Heart left ventricle (tissue), 16 donors: ENCODE measurements at places on chromosomes 7 and 10.

GRCh38 chr10:55330486-55330885, 529.5 kb upstream of the PCDH15 start:
- no peak for DNase-seq

- DNase-seq: no peak
These were observed 432.2 kb downstream of the DPP6 start for GRCh38 chr7:154484406-154484805.

- DNase-seq: no peak
These were observed 35.1 kb downstream of the PDIA4 start for GRCh38 chr7:148993193-148993592.

- no peak for DNase-seq
These were observed 160.2 kb downstream of the CREB5 start for GRCh38 chr7:28572321-28573058.

DNA sequence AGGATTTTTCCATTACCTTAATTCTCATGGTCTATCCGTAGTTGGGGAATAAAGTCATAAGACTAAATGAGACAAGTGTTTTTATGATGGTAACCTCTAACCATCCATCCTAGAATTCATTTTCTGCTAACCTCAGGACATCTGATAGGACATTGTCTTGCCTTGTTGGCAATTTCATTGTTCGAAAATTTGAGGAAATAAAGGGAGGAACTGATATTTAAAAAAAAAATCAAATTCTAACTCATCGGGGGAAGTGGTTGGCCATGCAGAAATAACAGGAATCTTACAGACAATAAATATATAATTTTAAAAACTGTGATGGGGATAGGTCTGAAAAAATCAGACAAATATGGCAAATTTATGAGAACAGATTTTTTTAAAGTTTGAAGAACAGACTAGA, 21.7 kb upstream of the RHOBTB1 start:
- no peak for DNase-seq

- DNase-seq: peak; percentile 55
These were observed 13.5 kb downstream of the ECHDC3 start for GRCh38 chr10:11755512-11756263.

DNA sequence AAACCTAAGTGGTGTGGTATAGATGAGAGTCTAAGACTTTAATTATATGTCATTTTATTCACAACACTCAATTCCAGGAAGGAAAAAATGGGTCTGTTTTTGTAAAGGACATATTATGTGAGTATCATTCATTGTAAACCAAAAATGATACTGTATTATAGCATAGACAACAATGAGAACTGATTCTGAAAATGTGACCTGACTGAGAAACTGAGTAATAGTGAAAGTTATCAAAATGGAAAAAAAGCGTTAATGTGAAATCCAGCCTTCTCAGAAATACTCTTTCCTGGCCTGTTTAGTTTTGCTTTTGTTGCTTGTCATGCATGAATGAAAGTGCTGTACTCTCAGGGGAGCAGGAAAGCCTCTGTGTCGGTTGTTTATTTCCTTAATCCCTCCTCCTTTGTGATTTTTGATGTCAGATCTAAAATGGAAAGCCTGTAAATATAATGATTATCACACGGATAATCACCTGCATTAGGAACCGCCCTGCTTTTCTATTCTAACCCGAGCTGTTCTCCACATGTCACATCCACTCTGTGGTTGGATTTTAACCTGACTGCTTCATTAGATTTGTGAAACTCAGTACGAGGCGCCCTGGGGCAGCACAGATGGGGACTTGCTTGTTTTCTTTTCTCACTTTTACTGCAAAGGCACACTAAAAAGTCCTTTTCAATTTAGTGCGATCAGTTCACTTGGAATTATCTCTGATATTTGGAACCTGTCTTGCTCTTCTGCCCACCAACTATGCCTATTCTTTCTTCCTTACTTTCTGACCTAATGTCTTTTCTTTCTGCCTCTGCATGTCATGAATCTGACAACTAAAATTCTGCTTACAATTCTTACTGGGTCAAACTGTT, 240.9 kb upstream of the KAT6B start:
- no peak for DNase-seq

GRCh38 chr7:90250601-90251303, 5.8 kb downstream of the CFAP69 start:
- no peak for DNase-seq

- DNase-seq: no peak
These were observed 5.1 kb upstream of the CYP2C18 start for GRCh38 chr10:94678475-94678874.

- no peak for DNase-seq
These were observed 56.8 kb upstream of the TMEM229A start for GRCh38 chr7:124089621-124090020.

- no peak for DNase-seq
These were observed 16.9 kb downstream of the PTEN start for GRCh38 chr10:87880336-87880735.

GRCh38 chr7:149865437-149865836, 8.3 kb upstream of the ATP6V0E2 start:
- no peak for DNase-seq

DNA sequence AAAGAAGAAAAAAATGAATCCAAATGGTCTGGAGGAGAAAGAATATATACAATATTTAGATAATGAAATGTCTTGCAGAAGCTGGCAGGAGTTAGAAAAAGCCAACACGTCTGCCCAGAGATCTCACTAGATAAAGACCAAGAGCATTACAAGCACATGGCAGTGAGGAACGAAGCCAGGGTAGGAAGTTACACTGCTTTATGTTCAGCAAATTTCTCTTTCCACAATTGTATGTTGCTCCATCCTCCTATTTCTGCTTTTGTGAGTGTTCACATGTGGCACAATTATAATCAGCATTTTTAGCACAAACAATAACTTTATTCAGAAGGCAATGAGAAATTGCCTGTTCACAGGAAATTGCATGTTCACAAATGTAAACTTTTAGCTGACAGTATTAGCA, 53.7 kb downstream of the LRRC17 start:
- DNase-seq: no peak

DNA sequence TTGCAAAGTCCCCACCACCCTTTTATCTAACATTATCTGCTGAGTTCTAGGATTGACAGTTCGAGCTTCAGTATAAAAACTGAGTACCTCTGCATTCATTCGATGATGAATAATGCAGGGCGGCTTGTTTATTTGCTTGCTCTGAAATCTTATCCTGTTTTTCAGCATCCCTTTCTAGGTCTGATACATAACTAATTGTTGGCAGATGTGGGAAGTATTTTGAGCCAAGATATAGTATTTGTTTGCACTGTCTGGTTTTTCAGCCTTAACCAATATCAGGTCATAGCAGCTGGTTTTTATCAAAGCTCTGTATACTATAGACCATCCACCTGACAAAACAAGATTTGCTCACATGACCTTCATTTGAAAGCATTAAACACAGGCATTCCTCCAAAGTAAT, 161.4 kb downstream of the TFEC start:
- no peak for DNase-seq

DNA sequence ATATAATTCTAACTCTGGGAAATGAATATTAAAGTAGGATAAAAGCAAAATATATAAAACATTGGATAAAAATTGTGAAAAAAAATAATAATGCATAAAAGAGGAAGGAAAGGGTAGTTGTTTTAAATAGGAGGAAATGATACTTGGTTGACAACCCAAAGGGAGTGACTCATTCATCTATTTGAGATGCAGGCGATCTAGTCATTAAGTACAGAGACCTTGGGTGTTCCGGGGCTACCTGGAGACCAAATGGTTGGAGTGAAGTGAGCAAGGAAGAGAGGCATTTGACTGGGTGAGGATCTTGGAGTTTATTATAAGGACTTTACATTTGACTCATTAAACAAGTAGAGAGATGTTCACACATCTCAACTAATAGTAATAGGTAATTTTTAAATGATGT, 111.0 kb downstream of the LRRTM3 start:
- DNase-seq: no peak

- DNase-seq: no peak
These were observed 52.0 kb downstream of the ANKIB1 start for GRCh38 chr7:92297736-92298135.

GRCh38 chr10:63265222-63265617, 132.1 kb downstream of the NRBF2 start:
- no peak for DNase-seq

- no peak for DNase-seq
These were observed 944.1 kb downstream of the SORCS3 start for GRCh38 chr10:105585171-105585570.

GRCh38 chr7:135233570-135233969, at the start of gene STRA8:
STRA8 (plus strand) TSS chr7:135233838; CDS start chr7:135240525, 6,687 bp downstream.
- no peak for DNase-seq

GRCh38 chr10:107966826-107967225, 802.3 kb upstream of the SORCS1 start:
- DNase-seq: no peak

GRCh38 chr7:94621120-94621519, 34.8 kb downstream of the SGCE start:
- no peak for DNase-seq

DNA sequence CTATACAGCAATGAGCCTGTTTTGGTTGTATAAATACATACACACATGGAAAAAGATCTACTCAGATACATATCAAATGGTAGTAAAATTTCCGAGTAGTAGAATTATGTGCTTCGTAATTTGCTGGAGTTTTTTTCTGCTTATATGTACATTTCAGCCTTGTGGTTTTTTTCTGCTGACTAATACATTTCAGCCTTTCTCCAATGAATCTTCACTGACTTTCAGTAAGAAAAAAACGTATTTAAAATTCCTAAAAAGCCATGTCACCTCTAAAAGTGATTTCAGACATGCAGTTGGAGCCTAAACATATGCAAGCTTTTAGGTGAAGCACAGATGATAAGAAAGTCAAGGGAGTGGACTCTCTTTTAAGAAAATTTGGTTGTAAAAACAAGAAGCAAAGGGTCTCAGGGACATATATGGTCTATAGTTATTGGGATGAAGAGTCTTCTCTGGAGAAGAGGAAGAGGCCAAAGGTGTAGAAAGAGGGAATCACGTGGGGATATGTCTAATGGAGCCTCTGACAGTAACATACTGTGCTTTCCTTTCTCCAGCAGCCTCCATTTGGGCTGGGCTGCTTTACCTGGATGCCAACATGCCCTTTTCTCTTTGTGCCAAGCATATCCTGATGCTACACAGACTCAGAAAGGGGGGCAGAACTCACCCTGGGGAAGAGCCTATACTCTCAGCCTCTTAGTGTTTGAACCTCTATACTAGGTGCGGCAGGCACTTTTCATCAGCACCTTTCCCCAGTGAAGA, 2.4 kb downstream of the AMPH start:
- no peak for DNase-seq

GRCh38 chr7:25216837-25217236, 11.4 kb downstream of the NPVF start:
- DNase-seq: no peak

DNA sequence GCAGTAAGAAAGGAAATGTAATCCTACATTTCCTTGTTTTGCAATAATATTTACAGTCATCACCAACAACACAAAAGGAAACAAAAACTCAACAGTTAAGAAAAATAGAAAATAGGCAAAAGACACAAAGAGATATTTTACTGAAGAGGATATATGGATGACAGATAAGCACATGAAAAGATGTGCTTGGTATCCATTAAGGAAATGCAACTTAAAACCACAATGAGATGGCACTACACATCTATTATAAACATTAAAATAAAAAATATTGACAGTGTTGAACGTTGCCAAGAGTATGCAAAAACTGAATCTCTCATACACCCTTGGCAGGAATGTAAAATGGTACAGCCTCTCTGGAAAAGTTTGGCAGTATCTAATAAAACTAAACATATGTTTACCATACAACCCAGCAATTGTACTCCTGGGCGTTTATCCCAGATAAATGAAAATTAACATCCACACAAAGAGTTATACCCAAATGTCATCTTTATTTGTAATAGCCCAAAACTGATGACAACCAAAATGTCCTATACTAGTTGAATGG, 5.4 kb downstream of the CEP41 start:
- DNase-seq: no peak

GRCh38 chr7:85522070-85522469, 335.2 kb upstream of the SEMA3D start:
- DNase-seq: no peak

GRCh38 chr10:132845780-132846595, 60.0 kb upstream of the NKX6-2 start:
- no peak for DNase-seq

DNA sequence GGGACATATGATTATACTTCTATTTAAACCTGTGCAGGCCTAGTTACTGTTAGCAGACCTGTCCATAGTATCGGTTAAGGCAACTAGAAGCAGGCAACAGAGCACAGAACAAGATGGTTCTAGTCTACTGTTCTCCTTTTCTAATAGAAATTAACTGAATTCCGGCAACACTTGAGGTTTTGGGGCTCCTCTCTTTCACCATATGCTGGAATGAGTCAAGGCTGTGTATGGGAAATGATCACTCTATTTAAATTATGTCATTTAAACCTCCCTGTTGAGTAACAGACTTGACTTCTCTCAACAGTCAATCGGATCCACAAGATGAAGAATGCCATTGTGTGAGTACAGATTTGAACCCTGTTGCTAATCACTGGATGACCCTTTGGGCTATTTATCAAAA, 6.2 kb upstream of the OTUD1 start:
- no peak for DNase-seq

GRCh38 chr10:132138596-132138995, 48.2 kb upstream of the DPYSL4 start:
- no peak for DNase-seq

GRCh38 chr10:77004917-77005564, 632.6 kb downstream of the KCNMA1 start:
- DNase-seq: no peak

GRCh38 chr7:140512317-140513000, 33.2 kb upstream of the MKRN1 start:
- DNase-seq: no peak

- DNase-seq: no peak
These were observed 79.0 kb downstream of the COBL start for GRCh38 chr7:51237446-51238133.

DNA sequence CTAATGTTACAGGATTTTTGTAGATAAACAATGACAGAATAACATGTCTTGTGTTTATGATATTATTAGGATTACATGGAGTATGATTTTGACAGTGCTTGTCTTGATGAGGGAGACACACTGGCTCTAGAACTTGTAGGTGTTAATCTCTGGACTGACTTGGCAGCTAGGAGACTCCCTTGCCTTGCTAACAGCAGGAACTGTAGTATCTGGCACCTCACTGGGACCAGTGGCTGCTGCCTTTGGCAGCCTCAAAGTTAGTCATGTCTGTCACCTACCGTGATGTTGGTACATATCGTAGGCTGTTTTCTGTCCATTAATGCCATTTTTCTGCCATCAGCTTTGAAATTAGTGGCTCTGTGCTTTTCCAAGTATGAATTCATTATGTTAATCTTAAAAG, 261.5 kb downstream of the CDK14 start:
- DNase-seq: peak; percentile 11
